ENCODE measurements at places on chromosomes 5 and 9. TPM values are rescaled to one million over a fixed set of nuclear protein-coding genes. Genes with fewer than 3 reads are reported as not detected.

DNA sequence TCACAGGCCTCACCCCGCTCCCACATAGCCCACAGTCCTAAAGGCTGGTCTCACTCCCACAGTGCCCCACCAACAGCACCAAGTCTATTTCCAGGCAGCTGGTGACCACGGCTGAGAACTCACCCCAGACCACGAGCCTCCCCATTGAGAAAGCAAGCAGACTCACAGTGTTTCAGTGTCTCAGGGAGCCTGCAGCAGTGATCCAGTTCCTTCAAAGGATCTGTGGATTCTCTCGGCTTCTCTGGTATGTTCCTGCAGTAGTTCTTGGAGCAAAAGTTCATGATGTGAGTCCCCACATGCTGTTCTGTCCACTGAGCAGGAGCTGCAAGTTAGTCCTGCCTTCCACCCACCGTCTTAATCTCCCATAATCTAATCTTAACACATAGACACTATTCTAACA lies 185.3 kb upstream of the CDH6 start:
- no peak overlapping the region for H3K27ac ChIP-seq
- no peaks in the 10 kb centered on the region for H3K36me3 ChIP-seq
- H3K4me3 ChIP-seq, result no peak overlapping the region
- H3K27me3 ChIP-seq, result no peaks in the 10 kb centered on the region
- no peaks in the 10 kb centered on the region for H3K4me1 ChIP-seq
- DNase-seq, result no peak

- no peaks in the 10 kb centered on the region for H3K4me1 ChIP-seq
- no peak for DNase-seq
- no peak overlapping the region for H3K27ac ChIP-seq
- H3K36me3 ChIP-seq, result no peaks in the 10 kb centered on the region
- peaks cover 4% of the 10 kb centered on the region for H3K27me3 ChIP-seq
Observed at GRCh38 chr5:171639966-171640365, 145.7 kb upstream of the SMIM23 start.

DNA sequence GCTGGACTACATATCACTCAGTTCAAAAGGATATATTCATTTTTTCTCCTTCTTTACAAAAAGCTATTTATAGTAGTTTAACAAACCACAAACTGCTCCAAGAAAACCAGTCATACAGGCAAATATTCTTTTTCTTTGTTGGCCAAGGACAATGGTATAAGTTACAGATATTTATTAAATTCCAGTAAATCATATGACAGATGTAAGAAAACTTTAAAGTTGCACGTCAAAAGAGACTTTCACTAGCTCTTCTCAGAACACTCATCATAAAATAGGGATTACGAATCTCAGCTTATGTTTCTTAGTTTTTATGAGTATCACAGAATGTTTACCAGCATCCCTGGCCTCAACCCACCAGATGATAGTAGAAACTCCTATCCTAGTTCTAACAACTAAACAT lies 67.2 kb downstream of the ANKRD31 start:
- no peak for DNase-seq
- no peak overlapping the region for H3K4me3 ChIP-seq
- H3K27ac ChIP-seq, result no peak overlapping the region

PCDHGA8 gene
- not detected for total RNA-seq

PKD2L2 gene
- not detected for total RNA-seq
